Panc1 (cell line): ENCODE measurements at places on chromosomes 11 and 22. TPM values are rescaled to one million over a fixed set of nuclear protein-coding genes. Genes with fewer than 3 reads are reported as not detected.

The ACP2 gene
- total RNA-seq: 28.4 TPM

The OR10G7 gene
- not detected for total RNA-seq

The MIEF1 gene
- total RNA-seq: 29.9 TPM

The CDC45 gene
- total RNA-seq: 26.1 TPM

The APOL1 gene
- total RNA-seq: 16.0 TPM

The PLAAT5 gene
- total RNA-seq: not detected

The ADM gene
- total RNA-seq: 263 TPM

The DKK3 gene
- total RNA-seq: 116 TPM

The PGGHG gene
- total RNA-seq: 115 TPM

The TREH gene
- total RNA-seq: 0.05 TPM

The DTX4 gene
- total RNA-seq: 0.21 TPM

The SAA4 gene
- total RNA-seq: not detected

The KRTAP5-8 gene
- not detected for total RNA-seq

The TALDO1 gene
- total RNA-seq: 257 TPM

The TRIM48 gene
- not detected for total RNA-seq
